NCI-H187 treated with DMSO at 0.1 percent for 48 hours (cell line): ENCODE measurements at places on chromosomes 12 and 14.

GRCh38 chr12:52130711-52131110, 51.2 kb downstream of the SMIM41 start:
- peak; percentile 90 for DNase-seq

- no peak for DNase-seq
Observed at GRCh38 chr14:97267509-97267908, 470.3 kb downstream of the VRK1 start.

- DNase-seq, result no peak
Observed at GRCh38 chr12:1346126-1346525, 248.3 kb downstream of the FBXL14 start.

DNA sequence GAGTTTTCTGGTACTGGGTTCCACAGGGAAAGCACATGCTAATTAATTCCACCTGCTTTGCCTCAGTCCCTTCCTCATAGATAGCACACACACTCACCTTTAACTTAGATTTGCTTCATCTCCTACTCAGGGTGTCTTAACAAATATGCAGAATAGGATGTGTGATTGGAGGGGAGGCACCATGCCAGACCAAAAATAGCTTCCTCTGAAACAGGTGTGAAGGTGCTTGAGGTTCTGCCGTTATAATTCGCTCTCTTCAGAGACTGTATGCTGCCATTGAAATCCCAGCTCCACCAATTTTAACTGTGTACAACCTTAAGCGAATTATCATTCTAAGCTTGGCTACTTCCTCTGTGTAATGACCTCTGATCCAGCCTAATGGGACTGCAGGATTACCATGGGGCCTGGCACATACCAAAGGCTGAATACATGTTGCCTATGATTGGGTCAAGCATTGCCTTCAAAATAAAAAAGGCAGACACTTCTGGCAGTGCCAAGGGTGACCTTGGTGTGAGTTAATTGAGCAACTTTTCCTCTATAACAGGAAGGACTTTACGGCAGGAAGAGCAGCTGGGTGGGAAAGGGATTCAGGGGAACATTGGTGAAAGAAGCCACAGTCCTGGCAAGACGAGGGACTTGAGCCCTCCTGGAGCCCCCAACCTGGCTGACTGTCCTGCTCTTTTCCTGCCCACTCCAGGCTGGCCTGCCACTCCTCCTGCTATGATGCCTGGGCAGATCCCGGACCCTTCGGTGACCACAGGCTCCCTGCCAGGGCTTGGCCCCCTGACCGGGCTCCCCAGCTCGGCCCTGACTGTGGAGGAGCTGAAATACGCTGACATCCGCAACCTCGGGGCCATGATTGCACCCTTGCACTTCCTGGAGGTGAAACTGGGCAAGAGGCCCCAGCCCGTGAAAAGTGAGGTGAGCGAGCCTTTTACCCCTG, 9.7 kb downstream of the JDP2 start:
- DNase-seq, result no peak

- DNase-seq, result no peak
Observed at GRCh38 chr12:12533238-12533829, 29.3 kb downstream of the DUSP16 start.

DNA sequence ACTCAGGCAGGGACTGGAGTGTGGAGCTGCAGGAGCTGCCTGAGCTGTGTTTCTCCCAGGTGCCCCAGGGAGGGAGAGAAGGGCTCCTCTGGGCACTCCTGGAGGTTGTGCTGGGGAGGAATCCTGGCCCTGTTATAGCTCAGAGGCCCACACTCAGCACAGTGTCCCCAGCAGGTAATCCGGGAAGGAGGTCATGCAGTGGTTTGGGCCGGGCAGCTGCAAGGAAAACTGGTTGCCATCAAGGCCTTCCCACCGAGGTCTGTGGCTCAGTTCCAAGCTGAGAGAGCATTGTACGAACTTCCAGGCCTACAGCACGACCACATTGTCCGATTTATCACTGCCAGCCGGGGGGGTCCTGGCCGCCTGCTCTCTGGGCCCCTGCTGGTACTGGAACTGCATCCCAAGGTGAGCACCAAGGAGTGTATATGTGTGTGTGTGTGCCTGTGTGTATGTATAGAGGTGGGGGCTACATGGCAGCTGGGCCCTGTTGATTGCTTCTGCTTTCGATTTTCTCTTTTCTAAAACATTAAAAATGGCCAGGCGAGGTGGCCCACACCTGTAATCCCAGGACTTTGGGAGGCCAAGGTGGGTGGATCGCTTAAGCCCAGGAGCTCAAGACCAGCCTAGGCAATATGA, 2.0 kb downstream of the AMHR2 start:
- no peak for DNase-seq

DNA sequence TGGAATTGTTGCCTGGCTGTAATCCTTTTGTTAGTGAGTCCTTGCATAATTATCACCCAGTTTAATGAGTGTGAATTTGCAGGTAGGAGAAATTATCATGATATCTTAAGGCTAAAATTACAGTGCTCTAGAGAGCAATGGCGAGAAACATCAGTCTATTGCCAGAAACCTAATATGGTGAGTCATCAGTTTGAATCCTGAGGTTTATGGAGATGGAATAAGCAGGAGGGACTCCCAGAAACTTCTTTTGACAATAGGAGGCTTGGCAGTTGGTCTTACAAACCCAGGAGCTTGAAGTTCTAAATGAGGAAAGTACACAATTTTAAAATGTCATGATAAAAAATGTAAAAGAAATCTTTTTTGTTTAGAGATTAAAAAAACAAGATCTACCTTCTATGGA, 31.5 kb upstream of the CRADD start:
- no peak for DNase-seq

DNA sequence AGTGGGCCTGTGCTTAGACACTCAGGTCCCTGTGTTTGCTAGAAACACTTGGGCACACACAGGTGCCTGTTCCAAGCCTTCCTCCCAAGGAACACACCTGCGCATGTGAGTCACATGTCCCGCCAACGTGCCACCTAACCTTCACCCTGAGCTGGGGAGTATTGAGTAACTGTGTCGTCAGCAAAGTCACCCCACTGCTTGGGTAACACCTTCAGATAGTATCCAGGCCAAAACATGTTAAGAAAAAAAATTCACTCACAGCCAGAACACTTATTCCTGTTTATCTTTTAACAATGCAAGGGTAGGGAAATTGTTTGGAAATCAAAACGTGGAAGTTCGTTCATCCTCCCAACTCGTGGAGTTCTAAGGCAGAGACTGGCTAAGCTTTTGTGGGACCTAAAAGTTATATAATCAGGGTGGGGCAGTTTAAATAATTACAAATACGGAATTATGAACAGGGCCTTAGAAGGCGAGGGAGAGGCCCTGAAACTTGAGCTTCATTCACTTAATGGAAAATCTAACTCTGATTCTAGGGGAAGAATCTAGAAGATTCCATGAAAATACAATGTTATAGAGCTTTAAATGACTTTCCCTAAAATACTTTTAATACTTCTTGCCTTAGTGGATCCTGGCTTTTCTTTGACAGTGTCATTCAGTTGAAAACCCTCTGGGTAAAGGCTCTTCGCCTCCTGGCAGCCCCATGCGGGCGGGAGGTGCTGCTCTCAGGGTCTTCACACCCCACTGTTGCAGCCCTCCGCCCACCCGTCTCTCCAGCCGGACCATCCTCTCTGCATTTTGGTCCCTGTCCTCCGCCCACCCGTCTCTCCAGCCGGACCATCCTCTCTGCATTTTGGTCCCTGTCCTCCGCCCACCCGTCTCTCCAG, 30.3 kb upstream of the ADIPOR2 start:
- no peak for DNase-seq

DNA sequence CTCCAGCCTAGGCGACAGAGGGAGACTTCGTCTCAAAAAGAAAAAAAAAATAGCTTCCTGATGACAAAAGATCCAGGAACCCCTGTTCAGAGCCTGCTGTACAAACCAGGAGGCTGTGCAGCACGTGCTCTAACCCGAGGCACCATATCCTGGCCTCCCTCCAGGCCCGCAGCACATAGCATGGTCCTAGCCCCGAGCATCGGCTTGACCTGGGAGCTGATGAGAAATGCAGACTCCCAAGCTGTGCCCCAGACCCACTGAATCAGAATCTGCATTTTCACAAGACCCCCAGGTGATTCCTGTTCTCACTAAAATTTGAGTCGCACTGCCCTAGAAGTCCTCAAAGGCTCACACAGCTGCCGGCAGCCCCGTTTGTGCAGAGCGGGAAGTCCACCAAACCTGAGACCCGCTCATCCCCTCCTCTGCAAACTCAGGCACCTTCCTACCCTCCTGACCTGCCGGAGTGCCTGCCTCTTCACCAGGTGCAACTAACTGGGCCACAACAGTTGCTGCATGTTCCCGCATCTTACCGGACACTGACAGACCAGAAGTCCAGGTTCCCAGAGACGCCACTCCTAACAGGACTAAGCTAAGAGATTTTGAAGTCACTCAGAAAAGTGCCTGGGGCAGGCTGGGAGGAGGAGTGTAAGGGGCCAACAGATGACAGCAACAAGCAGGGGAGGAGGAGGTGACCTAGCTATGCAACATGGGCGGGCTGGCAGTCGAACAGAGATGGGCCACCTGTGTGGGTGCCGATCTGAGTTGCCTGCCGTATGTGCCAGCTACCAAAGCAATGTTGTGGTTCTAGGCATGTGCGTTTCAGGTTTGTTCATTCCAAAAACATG, 24.0 kb upstream of the RIN3 start:
- DNase-seq, result no peak

GRCh38 chr14:72651714-72652113, 242.2 kb downstream of the DPF3 start:
- DNase-seq, result no peak

DNA sequence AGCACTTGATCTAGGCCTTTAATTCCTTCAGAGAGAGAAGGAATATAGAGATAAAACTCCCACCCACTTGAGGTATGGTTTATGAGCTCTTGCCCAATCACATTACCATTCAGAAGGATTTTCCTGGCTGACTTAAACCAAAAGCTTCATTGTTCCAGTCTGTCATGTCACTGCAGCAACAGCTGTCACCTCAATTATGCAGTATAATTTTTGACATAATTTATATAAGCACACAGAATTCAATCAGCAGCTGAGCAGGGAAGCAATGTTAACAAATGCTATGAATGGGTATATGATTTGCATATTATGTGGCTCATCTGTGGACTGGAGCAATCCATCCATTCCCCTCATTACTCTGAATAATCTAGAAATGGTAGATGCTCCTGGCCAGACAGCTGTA, 40.3 kb downstream of the CBX5 start:
- DNase-seq, result no peak

DNA sequence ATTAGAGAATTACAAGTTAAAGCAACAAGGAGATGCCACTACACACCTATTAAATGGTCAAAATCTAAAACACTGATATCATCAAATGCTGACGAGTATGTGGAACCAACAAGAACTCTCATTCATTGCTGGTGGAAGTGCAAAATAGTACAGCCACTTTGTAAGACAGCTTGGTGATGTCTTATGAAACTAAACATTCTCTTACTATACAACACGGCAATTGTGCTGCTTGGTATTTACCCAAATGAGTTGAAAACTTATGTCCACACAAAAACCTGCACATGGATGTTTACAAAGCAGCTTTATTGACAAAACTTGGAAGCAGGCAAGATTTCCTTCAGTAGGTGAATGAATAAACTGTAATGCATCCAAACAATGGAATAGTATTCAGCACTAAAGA, 3.2 kb downstream of the TMBIM4 start:
- no peak for DNase-seq

- no peak for DNase-seq
Observed at GRCh38 chr12:42056130-42056529, 88.5 kb downstream of the GXYLT1 start.

- no peak for DNase-seq
Observed at GRCh38 chr12:116143909-116144308, 133.6 kb downstream of the MED13L start.

- peak; percentile 99 for DNase-seq
Observed at GRCh38 chr12:129550353-129550752, 353.5 kb downstream of the TMEM132D start.

- no peak for DNase-seq
Observed at GRCh38 chr12:115103884-115104883, 420.2 kb upstream of the TBX3 start.

DNA sequence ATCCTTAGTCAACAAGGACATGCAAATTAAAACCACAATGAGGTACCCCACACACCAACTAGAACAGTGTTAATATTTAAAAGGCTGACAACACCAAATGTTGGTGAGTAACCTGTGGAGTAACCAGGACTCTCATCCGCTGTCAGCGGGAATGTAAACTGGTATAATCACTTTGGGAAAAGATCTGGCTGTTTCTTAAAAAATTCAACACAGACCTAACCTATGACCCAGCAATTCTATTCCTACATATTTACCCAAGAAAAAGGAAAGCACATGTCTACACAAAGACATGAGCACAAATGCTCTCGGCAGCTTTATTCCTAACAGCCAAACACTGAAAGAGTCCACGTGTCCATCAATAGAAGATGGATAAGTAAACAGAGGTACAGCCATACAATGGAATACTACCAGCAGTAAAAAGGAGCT, 26.6 kb downstream of the NRDE2 start:
- no peak for DNase-seq

DNA sequence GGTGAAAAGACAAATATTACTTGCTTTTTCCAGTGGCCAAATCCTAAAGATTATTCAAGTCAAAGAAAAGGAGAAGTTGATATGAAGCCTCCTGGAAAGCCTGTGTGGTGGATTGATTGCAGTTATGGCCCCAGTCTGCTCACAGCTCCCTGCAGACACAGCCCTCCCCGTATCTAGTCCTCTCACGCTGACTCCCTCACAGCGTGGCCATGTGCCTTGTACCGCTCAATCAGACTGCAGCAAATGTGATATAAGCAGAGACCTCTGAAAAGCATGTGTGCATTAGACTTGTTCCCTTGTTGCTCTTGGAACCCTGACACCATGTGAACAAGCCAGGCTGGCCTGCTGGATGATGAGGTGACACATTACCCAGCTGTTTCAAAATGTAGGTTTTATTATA, 398.0 kb upstream of the GARIN6 start:
- no peak for DNase-seq

GRCh38 chr12:103855896-103856657, 15.0 kb upstream of the NT5DC3 start:
- no peak for DNase-seq

DNA sequence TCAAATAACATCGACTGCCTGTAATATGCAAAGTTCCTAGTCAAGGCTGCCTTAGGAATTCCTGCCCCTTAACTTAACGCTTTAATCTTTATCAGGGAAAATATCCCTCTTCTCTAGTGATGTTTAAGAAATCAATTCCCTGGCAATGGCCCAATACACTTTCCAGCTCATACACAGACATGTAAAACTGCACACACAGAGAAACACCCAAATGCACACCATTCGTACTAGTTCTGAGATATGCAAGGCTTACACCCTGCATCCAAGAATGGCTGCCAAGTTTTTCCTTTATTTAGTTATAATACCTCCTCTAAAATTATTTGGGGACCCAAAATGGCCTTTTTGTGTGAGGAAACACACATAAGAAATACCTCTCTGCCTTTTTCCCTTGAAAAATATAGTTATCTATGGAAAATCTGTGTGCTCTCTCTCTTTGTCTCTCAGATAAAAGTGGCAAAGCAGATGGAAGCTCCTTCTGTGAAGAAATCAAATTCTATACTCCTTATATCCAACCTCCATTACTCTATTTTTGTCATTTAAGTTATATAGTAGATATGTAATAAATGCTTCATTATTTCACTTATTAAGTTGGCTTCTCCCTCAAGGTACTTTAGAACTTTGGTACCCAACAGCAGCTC, 120.0 kb upstream of the MDM1 start:
- DNase-seq, result no peak

GRCh38 chr14:103125098-103126070, 2.1 kb downstream of the TNFAIP2 start:
- no peak for DNase-seq
